ENCODE measurements at places on chromosomes 3 and 15.

GRCh38 chr3:175857666-175858270 lies 998.6 kb downstream of the NAALADL2 start:
- no peak for DNase-seq

- DNase-seq = no peak
Observed at GRCh38 chr3:136802481-136802996, 16.4 kb upstream of the SLC35G2 start.

- peak; percentile 37 for DNase-seq
Observed at GRCh38 chr3:186132487-186132886, 23.6 kb upstream of the ETV5 start.

- no peak for DNase-seq
Observed at GRCh38 chr3:149382518-149382917, 5.1 kb upstream of the TM4SF1 start.

- no peak for DNase-seq
Observed at GRCh38 chr3:87332789-87333188, 56.4 kb upstream of the POU1F1 start.

DNA sequence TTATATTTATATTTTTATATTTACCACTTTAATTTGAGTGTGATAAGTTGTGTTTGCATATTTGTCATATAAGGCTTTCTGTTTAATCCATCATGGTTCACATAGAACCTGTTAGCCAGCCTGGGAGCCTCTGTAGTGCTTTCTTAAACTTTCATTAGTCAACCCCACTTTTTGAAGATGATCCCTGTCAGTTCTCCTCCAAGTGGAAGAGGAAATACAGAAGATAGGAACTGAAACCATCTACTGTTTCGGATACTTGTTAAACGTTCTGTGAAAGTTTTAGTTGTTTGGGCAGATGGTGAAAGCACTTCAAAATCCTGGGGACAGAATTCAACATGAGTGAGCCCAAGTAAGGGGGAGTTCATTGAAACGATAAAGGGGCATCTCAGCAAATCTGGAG lies 4.6 kb upstream of the SAMMSON start:
- no peak for DNase-seq

DNA sequence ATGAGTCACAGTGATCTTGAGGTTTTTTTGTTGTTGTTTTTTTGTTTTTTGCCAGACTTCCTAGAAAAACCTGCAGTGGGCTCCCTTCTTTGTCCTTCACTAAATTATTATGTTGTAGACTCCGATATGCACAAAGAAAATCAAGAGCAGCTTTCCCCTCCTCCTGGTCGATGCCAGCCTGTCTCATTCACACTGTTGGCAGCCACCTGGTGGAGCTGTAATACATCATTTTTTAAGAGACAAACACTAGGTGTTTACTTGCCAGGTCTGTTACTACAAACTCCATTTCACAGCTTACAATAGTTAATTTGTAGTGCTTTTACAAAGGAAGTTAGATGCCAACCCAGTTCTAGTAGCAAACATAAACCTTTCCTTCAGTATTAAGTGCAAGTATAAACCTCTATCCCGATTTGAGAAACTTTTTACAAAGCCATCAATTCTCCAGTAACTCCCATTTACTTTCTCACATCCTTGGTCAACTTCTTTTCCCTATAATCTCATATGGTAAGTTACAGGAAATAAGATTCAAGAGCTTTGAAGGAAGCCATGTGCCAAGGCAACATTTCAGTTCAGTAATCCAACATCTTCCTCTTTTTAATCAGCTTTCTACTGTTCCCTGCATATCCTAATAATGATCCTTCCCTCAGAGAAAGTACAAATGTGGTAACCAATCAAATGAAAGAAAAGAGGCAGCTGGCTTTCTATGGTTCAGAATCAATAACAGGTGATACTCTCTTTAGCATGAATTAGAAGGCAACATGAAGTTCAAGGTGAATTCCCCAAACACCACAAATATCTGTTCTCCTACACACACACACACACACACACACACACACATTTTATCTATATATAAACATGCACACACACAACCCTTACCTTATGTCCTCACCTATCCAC lies 14.0 kb downstream of the AAGAB start:
- no peak for DNase-seq

- no peak for DNase-seq
Observed at GRCh38 chr3:11908981-11909698, 62.5 kb upstream of the TAMM41 start.

GRCh38 chr3:174409086-174409743 lies 449.9 kb upstream of the NAALADL2 start:
- DNase-seq = no peak

GRCh38 chr3:170513642-170514041 lies 72.2 kb downstream of the SLC7A14 start:
- no peak for DNase-seq

DNA sequence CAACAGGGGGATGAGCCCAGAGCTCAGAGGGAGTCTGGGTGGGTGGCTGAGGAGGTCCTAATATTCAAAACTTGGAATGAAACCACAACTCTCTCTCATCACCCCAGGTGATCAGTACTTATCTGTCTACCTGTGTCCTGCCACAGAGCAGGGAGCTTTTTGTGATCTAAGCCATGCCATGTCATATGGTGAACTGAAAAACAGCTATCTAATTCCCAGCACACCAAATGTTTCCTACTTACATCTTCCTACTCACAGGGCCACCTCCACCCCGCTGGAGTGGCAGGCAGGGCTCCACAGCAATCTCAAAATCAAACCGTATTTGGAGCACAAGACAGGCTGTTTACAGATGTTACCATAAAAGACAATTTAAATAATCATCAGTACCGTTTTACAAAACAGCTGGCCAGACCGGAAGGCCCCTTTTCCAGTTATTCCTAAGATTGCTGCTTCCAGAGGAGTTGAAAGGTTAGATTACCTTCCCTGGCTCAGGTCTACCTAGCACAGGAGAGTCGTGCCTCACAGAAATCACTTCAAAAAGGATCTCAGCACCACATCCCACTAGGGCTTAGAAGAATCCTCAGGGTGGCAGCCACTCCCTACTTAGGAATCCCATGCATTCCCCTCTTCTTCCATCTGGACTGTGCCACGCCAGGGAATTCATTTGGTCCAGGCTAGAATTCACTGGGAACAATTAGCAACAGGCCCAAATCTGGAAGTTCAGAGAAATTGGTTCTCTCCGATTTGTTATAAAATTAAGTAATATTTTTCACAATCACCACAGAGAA lies 226.6 kb upstream of the IL12A start:
- no peak for DNase-seq

DNA sequence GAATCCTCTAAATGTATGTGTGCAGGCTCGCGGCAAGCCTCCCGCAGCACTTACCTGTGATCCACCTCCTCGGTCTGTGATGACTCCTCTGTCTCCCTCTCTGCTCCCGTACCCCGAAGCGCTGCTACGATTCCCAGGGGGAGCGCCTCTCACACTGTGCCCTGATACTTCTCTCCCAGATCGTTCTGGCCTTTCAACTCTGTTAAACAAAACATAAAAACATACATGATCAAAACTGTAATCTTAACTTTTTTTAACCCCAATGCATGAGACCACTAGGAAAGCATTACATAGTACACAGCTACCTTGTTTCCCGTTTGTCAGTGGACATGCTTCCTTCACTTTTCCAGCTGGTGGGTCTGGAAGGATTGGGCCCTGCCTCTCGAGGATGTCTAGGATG lies 46.6 kb downstream of the SLTM start:
- no peak for DNase-seq

GRCh38 chr3:124364317-124365020 lies 365.8 kb upstream of the UMPS start:
- peak; percentile 7 for DNase-seq

DNA sequence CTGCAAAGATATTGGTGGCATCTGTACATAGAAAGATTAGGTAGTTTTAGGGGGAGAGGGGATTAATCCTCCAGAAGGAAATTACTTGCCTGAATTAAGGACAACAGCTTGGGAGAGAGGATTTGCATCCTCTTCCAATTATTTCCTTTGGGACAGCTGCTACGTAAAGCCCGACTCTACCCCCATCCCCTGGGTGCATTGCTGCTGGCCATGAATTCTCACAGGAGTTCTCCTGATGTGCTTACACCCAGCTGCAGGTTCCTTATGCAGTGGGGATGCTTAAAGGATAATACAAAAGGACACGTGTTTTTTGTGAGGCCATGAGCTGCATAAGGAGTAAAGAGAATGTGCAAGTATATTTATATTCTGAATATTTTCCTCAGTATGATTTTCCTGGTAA lies 132.3 kb downstream of the VPS8 start:
- DNase-seq = no peak

DNA sequence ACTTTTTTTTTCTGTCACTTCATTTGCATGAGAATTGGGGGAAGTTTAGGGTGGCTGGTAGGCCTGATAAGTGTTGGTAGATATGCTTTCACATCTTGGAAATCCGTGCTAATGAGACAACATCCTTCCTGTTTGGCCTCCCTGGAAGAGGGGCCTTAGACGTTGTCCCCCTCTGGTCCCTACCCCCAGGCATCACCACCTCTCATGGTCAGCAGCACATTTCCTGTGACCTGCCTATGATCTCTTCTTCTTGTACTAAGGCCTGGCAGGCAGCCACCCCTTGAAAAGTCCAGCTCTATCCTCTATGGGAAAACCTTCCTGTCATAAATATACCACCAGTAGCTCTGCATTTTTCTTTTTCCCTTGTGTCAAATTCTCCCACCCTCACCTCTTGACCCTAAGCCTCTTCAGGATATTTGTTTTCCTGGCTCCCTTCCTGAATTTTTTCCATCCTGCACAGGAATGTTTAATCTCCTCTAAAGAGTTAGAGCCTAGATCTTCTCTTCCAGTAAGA lies 107.8 kb downstream of the SNRK start:
- peak; percentile 76 for DNase-seq

DNA sequence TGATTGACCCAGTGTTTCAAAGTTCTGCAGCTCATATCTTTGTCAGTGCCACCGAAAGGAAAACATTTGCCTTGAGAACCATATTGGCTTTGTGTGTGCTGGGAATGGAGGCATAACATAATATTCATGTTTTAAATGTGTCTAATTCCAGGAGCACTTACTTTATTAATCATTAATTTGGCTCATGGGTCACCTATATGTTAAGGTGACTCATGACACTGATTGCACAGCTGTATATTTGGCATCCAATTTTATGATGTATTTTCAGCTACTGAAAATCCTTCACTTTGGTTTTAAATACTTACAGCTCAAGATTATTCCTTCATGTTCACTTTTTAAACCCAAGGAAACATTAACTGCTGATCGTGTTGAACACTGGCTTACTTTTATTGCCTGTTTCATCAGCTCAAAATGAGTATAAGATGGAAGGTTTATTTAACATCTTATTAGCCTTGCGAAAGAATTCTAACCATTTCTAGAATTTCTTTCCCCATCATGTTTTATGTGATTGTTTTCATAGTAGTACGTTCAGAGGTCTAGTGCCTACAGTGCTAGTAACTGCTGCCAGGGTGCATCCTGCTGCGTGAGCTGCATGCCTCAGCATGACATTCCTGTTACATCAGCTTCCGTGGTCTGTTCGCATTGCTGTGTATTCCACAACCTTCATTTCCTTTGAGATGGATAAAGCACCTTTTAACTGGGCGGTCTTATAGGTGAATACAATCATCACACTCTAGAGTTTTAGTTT lies 63.7 kb downstream of the LRCH3 start:
- DNase-seq = no peak
